ENCODE measurements at places on chromosomes 11 and 22.

DNA sequence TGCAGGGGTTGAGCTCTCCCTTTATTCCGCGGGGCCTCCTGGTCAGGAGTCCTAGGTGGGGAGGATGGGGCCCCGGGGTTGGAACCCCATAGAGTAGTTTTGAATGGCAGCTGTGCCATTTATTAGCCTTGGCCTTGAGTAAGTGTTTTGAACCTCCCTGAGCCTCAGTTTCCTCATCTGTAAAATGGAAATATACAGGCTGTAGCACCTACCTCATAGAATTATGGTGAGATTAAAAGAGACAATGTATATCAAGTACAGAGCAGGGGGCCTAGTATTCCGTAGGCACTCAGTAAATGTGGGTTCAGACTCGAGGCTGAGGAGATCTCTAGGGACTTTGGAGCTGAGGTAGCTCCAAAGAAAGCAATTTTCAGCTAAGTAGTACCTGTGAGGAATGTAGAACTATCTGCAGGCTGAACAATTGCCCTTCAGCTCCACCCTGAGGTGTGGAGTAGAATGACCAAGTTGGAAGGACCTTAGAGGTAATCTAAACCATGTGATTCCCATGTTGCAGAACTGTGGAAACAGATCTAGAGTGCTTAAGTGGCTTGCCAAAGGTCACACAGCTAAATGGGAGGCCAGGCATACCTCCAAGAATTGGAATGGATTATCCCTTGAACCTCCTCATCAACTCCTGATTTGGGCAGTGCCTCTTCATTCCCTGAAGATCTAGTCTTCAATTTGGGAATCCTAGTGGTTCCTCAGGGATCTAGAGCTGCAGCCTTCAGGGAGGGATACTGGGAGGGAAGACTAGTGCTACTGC, 682 bp downstream of the PGAP2 start:
- DNase-seq = peak; percentile 40

DNA sequence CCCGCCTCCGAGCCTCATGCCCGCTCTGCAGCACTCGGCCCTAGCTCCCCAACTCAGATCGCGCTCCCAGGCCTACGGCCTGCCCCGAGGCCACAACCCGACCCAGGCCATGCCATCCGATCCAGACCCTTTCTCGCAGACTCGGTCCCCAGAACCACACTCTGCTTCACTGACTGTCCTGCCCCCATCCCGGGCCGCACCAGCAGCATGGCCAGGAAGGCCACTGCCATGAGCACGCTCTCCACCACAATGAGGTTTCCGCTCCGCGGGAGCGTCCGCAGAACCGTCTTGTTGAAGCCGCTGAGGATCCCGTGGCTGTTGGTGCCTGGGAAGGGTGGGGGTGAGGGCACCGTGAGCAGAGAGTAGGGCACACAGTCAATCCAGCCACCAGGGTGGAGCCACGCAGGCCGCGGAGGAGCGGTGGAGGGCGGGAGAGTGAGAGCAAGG, 6.4 kb downstream of the UNC93B1 start:
- DNase-seq = no peak

DNA sequence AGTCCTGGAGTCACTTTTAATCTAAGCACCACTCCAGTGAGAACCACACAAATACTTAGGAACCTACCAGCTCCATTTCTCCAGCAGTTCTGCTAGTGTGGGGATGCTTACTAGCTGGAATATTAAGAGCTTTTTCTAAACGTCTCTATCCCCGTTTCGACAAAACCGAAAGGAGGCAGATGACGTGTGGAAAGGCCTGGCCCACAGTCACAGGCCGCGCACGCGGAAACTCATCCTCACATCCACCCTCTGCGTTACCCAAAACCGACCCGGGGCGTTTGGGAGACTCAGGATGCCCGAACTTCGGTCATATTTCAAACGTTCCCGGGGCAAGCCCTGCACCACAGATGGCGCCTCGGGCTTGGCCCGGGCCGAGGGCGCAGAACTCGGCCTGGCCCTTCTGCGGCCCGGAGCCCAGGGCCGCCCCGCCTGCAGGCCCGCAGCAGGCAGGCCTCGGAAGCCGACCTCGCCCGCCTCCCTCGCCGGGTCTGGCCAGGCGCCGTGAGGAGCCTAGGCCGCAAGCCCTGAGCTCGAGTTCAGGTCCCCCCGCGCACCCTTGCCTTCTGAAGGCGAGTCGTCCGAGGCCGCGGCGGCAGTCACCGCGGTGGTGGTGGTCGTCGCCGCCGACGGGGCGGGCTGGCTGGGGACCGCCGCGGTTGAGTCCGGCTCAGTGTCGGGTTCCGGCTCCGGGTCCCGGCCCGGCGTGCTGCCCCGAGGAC, 473 bp downstream of the FNBP4 start:
- DNase-seq = peak; percentile 29

- no peak for DNase-seq
Observed at GRCh38 chr11:12139144-12139881, 28.9 kb downstream of the MICAL2 start.

- DNase-seq = no peak
Observed at GRCh38 chr11:10247011-10247410, 47.0 kb downstream of the SBF2 start.

Measured in kidney capillary endothelial cell (primary cell).